ENCODE measurements at places on chromosomes 11 and 22.
A peak's percentile ranks its signal among the peaks of the same experiment; 100 is the strongest.

GRCh38 chr11:92376146-92376599, 151.6 kb downstream of the FAT3 start:
- DNase-seq = no peak

GRCh38 chr22:22750335-22751042, 106.1 kb downstream of the GGTLC2 start:
- no peak for DNase-seq

GRCh38 chr11:82959987-82960778, 58.6 kb downstream of the DDIAS start:
- DNase-seq = no peak

DNA sequence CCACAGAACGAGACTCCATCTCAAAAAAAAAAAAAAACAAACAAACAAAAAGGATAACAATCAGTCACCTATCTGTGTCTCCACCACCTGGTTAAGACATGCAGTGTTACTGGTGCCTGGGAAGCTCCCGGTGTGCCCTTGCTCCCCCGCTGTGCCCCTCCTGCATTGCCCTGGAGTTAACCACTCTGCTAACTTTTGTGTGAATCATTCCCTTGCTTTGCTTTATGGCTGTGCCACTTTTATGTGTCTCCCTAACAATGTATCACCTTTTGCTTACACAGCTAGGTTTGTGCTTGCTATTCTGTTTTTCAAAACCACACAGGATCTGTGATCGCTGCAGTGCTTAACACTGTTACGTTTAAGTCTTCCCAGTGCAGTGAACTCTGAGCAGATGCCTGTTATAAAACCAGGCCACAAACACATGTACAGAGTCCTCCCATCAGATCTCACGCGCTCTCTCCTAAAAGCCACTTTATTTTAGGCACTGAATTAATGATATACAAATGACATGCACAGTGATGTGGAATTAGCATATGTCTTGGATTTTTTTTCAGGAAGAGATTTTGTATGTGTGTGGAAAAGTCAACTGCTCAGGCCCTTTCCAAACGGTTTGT, 69.9 kb downstream of the BUD13 start:
- no peak for DNase-seq

DNA sequence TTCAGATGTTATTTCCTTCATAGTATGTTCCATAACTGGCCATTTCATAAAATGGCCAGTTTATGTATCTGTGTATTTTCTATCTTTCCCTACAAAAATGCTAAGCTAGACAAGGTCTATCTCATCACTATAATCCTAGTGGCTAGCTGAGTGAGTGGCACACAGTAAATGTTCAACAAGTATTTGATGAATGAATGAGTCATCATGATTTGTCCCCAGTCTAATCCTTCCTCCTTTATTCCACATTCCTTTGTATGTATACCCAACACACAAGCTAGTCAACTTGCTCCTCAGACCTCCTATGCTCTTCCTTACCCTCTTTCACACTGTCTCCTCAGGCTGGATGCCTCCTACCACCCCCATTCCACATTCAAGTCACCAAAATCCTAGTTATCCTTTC, 12.5 kb downstream of the APLNR start:
- no peak for DNase-seq

GRCh38 chr11:77959434-77959833, 35.0 kb downstream of the INTS4 start:
- no peak for DNase-seq

DNA sequence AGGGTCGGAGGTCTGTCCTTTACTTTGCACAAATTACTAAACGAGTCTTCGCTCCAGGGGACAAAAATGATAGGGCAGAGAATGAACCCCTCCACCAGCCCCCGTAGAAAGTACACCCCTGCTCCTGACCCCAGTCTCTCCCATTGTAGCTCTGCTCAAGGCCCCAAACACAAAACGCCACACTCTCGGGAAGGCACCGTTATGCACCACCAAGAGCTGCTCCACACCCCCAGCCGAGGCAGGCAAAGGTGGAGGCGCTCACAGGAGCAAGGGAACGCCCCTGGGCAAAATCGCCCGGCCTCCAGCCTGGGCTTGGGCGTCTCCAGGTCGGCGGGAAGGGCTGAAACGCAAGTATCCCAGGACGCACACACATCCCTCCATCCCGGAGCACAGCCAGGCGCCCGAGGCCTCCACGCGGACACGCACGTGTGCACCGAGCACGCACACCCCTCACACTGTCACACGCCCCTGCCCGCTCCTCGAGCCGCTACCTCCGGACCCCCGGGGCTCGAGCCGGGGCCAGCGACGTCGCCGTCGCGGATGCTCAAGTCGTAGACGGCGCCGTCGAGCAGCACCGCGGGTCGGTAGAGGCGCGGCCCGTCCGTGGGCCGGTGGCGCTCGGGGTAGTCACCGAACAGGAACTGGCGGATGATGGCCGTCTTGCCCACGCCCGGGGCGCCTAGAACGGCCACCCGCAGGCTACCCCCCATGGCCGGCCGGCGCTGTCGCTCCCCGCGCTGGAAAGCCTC, 786 bp downstream of the RASL10A start:
- no peak for DNase-seq

- DNase-seq = peak; percentile 9
Measured at GRCh38 chr11:9015677-9016076, 11.9 kb upstream of the NRIP3 start.

- no peak for DNase-seq
Measured at GRCh38 chr11:134575504-134576230, 163.6 kb upstream of the B3GAT1 start.

DNA sequence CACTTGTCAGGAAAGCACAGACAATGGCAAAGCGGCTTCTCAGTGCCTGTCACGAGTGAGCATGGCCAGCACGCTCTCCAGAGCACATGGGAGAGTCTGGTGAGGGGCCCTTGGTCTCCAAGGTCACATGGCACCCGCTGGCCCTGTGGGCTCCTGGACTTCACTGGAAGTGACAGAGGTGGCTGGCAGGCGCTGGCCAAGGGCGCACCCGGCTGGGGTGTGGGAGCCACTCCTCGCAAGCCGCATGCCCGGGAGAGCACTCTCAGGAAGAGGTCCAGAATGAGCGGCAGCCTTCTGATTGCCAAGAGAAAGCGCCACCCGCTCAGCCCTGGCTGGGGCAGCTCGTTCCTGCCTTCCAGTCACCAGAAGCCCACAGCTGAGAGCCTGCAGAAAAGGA, 17.1 kb upstream of the MOB2 start:
- no peak for DNase-seq

DNA sequence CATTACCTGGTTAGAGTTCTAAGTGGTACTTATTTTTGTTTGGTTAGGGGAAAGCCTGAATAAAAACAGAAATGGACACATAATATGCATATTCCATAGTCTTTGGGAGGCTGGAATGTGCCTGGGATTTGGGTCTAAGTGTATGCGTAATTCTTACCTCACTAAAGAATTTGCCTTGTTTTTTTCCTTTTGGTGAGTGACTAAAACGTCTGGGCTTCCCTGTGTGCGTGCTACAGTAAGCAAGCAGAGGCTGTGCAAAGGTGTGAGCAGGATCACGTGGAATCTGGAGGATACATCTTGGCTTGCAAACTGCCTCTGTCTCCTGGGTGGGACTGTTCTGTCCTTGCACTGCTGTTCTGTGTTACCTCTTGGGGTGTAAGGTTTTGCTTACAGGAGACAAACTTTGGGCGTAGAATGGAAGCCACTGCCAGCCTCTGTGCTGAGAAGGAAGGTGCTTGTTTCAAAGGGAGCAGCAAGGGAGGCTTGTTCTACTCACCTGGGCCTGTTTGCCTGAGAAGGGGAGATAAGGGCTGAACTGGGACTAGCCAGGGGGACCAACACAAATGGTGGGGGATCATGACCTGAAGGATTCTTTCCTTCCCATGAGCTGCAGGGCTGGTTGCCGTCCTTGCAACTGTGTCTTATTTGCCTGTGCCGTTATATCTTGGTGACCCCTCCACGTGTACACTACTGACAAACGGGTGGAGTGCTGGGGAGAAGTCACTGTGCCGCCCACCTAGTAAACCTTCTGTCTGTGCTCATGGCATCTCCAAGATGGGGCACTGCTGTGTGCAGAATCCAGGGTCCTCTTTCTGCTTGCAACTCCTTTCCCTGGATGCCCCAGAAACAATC, 4.5 kb downstream of the NEAT1 start:
- DNase-seq = no peak

DNA sequence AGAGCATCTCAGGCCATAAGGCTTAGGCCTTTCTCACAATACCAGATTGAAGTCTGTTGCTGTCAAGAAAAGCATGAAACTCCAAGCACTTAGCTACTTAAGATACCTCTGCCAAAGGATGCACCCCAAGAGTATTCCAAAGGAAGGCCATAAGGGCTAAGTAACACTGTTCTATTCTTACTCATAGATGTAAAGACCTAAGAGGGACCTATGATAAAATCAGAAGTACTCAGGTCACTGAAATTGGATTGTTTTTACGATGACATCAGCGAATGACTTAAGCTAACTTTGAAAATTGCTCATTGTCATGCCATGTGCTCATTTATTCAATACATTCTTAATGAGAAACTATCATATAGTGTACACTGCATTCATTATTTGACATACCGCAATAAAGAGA, 172.8 kb downstream of the KCNA4 start:
- DNase-seq = no peak

- no peak for DNase-seq
Measured at GRCh38 chr11:124670732-124671131, 2.8 kb downstream of the SIAE start.

DNA sequence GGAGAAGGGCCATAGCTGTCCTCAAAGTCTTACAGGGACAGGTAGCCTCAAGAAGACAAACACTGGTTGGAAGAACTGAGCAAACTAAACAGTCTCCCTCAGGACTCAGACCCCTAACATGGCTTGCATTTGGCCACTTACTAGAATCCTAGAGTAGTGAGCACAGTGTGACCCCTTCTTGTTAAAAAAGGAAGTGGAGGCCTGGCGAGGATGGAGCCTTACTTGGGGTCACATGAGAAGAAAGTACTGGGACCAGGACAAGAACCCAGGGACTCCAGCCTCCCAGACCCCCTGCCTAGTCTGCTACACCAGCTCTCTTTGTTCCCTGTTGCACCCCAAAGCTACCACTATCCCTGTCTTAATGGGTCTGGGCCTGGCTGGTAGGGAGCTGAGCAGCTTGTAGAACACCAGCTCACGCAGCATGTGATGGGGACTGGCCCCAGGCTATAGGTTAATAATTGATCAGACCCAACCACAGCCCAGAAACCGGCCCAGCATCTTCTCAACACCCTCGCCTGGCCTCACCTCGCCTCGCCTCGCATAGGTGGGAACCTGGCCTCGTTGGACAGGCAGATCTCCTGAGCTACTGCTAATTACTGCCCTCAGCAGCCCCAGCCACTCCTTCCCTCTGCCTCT, 17.6 kb downstream of the DGAT2 start:
- DNase-seq = no peak

DNA sequence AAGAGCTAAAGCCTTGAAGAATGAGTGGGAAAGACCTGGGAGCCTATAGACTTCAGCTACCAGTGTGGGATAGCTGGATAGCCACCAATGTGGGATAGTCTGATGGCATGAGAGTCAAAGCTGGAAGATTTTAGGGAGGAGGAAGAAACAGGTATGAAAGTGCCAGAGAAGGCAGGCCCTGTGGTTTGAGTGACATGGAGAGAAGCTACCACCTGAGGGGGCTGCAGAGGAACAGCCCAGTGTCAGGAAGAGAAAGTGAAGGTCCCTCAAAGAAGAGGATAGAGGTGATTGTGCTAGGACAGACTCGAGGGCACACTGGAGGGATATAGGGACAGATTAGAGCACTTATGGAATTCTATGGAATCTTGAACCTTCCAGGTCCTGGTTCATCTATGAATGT, 23.1 kb upstream of the PAX6 start:
- DNase-seq = no peak

DNA sequence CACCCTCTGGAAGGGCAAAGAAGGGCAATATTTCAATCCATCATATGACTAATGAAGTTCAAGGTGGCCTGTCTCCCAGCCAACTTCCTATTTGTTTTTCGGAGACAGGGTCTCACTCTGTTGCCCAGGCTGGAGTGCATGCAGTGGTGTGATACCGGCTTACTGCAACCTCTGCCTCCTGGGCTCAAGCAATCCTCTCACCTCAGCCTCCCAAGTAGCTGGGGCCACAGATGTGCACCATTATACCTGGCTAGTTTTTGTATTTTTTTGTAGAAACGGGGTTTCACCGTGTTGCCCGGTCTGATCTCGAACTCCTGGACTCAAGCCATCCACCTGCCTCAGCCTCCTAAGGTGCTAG, 13.4 kb downstream of the ABTB2 start:
- DNase-seq = no peak

- no peak for DNase-seq
Measured at GRCh38 chr22:40578171-40578570, 58.3 kb downstream of the MRTFA start.

GRCh38 chr11:4393209-4393857, at the start of gene TRIM21:
Gene TRIM21, minus strand, starts transcription at chr11:4393702. Its CDS starts 3,293 bp downstream, at chr11:4390409.
- peak; percentile 85 for DNase-seq

DNA sequence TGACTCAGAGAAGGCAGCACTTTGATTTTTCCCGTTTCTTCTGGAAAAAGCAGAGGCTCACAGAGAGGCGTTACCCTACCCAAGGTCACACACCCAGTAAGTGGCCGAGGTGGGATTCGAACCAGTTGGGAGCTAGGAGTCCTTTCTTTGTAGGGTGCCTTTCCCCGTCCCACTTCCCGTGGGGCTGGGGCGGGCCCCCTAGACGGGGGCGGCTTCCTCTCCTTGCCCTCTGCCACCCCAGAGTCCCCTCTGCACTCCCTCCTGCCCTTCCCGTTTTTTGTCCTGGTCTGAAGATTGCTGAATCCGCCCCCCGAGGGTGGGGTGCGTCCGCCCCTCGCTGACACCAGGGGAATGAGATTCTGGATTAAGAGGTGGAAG, 747 bp downstream of the TPCN2 start:
- no peak for DNase-seq

All from stimulated activated CD4-positive, alpha-beta T cell treated with anti-CD3 and anti-CD28 coated beads, Interleukin-15, amount 100 ng/mL, for 1 hour (primary cell).